ENCODE measurements at places on chromosomes 4 and X.

DNA sequence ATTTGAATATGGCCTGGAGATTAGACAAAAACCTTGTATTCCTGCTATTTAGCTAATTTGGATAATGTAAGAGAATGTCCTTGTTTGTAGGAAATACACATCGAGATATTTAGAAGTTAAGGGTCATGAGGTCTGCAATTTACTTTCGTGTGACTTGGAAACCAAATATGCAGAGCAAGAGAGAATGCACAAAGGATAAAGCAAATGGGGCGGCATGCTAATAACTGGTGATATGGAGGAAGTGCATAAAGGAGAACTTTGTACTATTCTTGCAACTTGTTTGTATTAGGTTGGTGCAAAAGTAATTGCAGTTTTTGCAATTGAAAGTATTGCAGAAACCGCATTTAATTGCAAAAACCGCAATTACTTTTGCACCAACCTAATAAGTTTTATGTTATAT is 7.2 kb upstream of the CXCR3 start:
- peak; percentile 7 for DNase-seq

- no peak for DNase-seq
Measured at GRCh38 chr4:152424977-152425376, 110.9 kb downstream of the FBXW7 start.

GRCh38 chrX:149521438-149521837 is 16.3 kb upstream of the IDS start:
- no peak for DNase-seq

DNA sequence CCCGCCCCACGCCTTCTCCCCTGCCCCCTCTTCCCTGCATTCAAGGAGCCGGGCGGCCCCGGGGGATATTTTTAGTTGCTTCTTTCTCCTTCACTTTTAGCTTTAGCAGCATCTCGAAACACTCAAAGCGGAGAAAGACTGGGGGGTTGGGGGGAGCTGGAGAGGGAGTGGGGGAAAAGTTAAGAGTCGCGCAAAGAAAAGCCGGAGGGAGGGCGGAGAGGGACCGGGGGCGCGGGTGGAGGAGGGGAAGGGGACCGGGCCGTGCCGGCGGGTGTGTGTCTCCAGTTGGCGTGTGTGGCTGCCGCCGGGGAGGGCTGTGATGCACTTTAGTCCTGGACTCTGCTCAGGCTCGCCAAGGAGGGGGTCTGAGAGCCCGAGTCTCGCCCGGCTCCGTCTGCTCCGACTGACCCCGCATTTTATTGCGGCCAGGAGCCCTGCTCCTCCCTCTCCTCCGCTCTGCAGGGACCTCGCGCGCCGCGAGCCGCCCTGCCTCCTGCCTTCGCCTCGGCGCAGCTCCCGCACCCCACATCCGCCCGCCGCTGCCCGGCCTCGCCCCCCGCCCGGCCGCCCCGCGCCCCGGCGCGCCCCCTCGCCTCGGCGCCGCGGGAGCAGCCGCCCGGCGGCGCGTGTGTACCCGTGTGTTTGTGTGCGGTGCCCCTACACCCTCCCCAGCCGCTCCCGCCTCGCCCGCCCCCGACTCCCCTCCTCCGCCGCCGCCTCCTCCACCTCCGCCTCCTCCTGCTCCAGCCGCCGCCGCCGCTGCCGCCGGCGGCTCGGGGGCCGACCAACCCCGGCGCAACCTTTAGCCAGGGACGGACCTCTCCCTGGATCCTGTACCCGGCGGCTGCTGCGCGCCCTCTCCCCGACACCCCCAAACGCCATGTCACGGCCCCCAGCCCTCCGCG is 1.4 kb downstream of the ZNF827 start:
- DNase-seq, result peak; percentile 52

DNA sequence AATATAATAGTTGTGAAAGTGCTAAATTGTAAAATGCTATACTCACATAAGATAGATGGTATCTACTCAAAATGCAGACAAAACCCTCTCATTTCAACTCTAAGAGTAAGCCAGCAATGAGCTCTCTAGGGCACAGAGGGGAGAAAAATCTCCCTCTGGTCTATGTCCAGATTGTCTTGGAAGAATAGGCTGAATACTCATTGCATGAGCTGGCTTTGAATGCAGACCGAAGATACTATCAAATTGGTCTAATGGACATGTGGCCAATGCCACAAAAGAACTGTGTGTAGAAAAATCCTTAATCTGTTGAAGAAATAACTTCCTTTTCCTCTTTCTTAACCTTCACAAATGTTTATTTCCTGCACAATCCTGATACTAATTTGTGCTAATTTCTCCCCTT is 3.5 kb downstream of the ZXDA start:
- DNase-seq, result no peak

DNA sequence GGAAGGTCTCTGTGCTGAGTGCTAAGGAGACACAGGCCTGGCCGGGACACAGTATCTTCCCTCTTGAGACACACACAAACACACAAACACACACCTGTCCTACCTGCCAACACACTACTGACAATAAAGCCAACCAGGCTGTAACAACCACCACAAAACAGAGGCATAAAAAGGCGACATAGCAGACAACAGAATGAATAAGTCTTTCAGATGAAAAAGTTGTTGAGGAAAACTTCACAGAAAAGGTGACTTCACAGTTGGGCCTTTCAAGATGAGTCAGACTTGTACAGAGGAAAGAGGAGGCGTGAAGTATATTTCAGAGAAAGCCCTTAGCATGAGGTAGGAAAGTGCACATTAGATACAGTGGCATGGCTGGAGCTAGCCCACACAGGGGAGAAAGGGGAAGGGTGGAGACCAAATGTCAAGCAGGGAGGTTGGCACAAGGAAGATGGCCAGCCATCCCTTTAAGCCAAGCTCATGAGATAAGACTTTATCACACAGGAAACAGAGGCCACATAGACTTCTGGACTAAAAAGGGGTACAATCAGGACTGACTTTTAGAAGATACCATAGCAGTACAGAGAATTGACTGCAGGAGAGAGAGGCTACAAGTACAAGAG is 54.0 kb downstream of the SLC9A7 start:
- no peak for DNase-seq
